ENCODE measurements at places on chromosomes 2 and 18. TPM values are rescaled to one million over a fixed set of nuclear protein-coding genes. Genes with fewer than 3 reads are reported as not detected.

The ALK gene
- not detected for total RNA-seq

The PTPRN gene
- not detected for total RNA-seq

The FTCDNL1 gene
- total RNA-seq: 7.3 TPM

The DPYSL5 gene
- total RNA-seq: not detected

The SFT2D3 gene
- total RNA-seq: 3.6 TPM

The MEP1B gene
- total RNA-seq: not detected

DNA sequence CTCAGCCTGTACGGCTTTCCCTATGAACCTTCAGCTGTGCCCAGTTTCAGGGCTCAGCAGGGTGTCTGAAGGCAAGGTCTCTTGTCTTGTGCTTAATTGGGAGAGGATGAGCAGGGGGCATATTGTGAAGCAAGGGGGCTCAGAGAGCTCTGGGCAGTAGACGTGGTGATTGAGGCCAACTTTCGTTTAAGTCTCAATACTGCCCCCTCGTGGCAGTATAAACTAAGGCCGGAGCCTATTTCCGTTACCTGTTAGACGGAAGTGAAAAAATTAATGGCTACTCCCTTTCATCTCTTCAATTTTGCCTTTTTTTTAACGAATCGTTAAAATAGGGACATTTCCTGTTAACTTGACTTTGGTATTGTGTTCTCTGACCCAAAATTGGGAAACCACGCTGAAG lies 193.4 kb downstream of the TDRD15 start:
- H3K36me3 ChIP-seq: no peaks in the 10 kb centered on the region
- no peaks in the 10 kb centered on the region for H3K4me1 ChIP-seq
- DNase-seq: no peak
- no peak overlapping the region for H3K4me3 ChIP-seq
- H3K27me3 ChIP-seq: no peaks in the 10 kb centered on the region

DNA sequence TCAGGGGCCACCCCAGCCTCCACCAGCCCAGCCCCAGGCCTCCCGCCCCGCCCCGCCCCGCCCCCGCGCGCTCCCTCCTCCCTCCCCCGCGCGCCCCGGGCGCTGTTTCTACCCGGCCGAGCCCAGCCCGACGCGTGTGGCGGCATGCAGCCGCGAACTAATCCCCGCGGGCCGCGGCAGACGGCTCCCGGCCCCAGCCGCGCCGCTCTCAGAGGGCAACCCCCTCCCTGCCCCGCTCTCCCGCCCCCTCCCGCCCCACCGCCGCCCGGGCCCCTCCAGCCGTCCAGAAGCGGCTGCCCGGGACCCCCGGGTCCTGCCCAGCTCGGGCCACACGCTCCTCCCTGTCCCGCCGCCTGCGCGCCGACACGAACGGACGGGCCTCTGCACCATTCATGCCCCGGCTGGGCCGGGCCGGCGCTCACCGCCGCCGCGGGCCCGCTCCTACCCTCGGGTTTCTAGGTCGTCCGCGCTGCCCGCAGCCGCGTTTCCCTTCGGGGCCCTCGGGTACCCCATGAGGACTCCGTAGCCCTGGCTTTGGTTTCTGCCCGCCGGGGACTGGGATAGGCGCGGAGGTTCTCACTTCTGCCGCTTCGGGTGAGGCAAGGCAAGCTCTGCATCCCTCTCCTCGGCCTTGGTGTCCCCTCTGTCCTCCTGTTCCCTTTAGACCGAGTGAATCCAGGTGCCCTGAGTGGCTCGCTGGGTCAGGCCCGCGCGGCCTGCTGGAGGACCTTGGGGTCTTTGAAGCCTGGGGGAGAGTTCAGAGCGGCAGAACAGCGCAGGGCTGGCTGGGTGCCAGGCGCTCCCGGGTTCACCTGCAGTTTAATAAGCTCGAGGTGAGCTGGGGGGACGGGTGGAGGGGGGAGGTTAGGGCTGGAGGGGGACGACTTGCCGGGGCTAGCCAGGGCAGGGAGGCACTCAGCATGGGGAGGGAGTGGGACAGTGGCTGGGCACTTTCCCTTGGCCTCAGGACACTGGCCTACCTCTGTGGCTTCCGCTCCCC lies 3.1 kb downstream of the WNT10A start:
- peaks cover 5% of the 10 kb centered on the region for H3K4me1 ChIP-seq
- H3K27me3 ChIP-seq: peaks cover 27% of the 10 kb centered on the region
- no peak overlapping the region for H3K27ac ChIP-seq
- no peaks in the 10 kb centered on the region for H3K36me3 ChIP-seq

- H3K27ac ChIP-seq: no peak overlapping the region
- H3K4me1 ChIP-seq: peaks cover 10% of the 10 kb centered on the region
- DNase-seq: no peak
- no peaks in the 10 kb centered on the region for H3K36me3 ChIP-seq
Measured at GRCh38 chr2:3301001-3301400, 76.6 kb downstream of the EIPR1 start.

- H3K4me1 ChIP-seq: no peaks in the 10 kb centered on the region
- no peak for DNase-seq
- no peak overlapping the region for H3K4me3 ChIP-seq
- H3K27ac ChIP-seq: no peak overlapping the region
- H3K36me3 ChIP-seq: no peaks in the 10 kb centered on the region
- H3K27me3 ChIP-seq: no peaks in the 10 kb centered on the region
Measured at GRCh38 chr2:156999661-157000060, 257.8 kb upstream of the GALNT5 start.

- H3K27ac ChIP-seq: no peak overlapping the region
- H3K36me3 ChIP-seq: no peaks in the 10 kb centered on the region
- no peak overlapping the region for H3K4me3 ChIP-seq
- no peaks in the 10 kb centered on the region for H3K4me1 ChIP-seq
Measured at GRCh38 chr2:179626261-179626660, 235.2 kb downstream of the ZNF385B start.

GRCh38 chr2:6418291-6418690 lies 447.4 kb downstream of the CMPK2 start:
- H3K27ac ChIP-seq: no peak overlapping the region
- no peaks in the 10 kb centered on the region for H3K36me3 ChIP-seq
- H3K27me3 ChIP-seq: no peaks in the 10 kb centered on the region
- no peak overlapping the region for H3K4me3 ChIP-seq

- DNase-seq: no peak
- no peak overlapping the region for H3K27ac ChIP-seq
- H3K4me1 ChIP-seq: no peaks in the 10 kb centered on the region
- no peaks in the 10 kb centered on the region for H3K36me3 ChIP-seq
Measured at GRCh38 chr2:30883822-30884221, 76.6 kb upstream of the CAPN13 start.

DNA sequence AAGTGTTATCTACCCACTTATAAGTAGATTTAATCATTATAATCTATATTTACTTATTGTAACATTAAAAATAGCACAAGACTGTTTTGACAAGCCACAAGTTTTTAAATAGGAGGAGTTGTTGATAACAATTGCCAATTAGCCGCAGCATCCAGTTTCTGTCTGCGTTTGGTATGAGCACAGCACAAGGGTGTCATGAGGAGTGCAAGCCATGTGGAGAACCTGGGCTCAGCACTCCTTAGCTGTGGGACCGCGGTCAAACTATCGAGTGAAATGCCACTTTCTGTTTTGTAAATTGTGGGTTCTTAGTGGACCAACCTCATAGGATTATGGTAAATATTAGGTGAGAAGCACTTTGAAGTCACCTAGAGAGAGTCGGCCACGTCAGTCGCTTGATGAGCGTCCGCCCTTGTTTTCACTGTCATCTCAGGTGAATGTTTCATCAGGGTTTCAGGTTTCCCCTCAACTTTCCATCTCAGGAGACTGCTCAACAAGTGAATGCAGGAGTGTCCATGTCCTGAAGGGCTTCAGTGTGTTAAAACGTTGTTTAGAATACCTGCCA lies 294.5 kb downstream of the ZNF407 start:
- no peak overlapping the region for H3K4me3 ChIP-seq
- DNase-seq: no peak
- H3K4me1 ChIP-seq: no peaks in the 10 kb centered on the region
- no peak overlapping the region for H3K27ac ChIP-seq
- H3K36me3 ChIP-seq: peaks cover 2% of the 10 kb centered on the region
- no peaks in the 10 kb centered on the region for H3K27me3 ChIP-seq

GRCh38 chr2:108364676-108365297 lies 13.0 kb upstream of the SULT1C4 start:
- no peaks in the 10 kb centered on the region for H3K36me3 ChIP-seq

DNA sequence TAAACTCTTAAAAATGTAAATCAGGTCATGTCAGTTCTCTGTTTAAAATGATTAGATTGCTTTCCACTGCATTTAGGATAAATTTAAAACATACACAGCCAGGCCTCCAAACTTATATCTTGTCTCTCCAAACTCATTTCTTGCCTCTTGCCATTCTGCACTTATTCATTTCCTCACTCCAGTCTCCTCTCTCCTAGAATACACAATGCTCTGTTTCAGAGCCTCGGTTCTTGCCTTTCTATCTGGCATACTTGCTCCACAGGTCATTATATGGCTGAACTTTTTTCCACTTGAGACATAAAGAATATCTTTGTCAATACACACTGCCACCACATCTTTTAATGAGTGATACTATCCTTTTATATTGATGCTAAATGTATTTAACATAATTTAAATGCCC lies 10.5 kb upstream of the UGP2 start:
- no peak overlapping the region for H3K4me3 ChIP-seq
- DNase-seq: no peak
- H3K27me3 ChIP-seq: no peaks in the 10 kb centered on the region
- no peaks in the 10 kb centered on the region for H3K4me1 ChIP-seq
- H3K27ac ChIP-seq: no peak overlapping the region

DNA sequence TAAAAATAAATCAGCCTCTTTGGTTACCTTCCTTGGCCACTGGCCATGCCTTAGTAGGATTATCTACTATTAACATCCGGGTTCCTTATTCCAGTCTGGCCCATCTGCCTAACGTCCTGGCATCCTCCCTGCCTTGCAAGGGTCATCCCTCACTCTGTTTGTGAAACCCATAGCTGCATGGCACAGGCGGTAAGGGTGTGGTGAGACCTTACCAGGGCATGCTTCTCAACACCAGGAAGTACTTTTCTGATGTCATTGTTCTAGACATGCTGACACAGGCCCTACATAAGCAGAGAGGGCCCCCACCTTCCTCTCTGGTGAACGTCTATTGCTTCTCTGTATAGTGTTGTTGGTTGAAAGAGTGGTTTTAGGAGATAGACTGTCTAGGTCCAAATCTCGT lies 296.8 kb upstream of the SPRED2 start:
- H3K27me3 ChIP-seq: no peaks in the 10 kb centered on the region
- no peak for DNase-seq
- no peak overlapping the region for H3K27ac ChIP-seq
- H3K4me1 ChIP-seq: no peaks in the 10 kb centered on the region

- no peak overlapping the region for H3K4me3 ChIP-seq
- no peak overlapping the region for H3K27ac ChIP-seq
- no peaks in the 10 kb centered on the region for H3K27me3 ChIP-seq
- no peaks in the 10 kb centered on the region for H3K4me1 ChIP-seq
Measured at GRCh38 chr2:30239308-30239985, 8.1 kb downstream of the LBH start.

DNA sequence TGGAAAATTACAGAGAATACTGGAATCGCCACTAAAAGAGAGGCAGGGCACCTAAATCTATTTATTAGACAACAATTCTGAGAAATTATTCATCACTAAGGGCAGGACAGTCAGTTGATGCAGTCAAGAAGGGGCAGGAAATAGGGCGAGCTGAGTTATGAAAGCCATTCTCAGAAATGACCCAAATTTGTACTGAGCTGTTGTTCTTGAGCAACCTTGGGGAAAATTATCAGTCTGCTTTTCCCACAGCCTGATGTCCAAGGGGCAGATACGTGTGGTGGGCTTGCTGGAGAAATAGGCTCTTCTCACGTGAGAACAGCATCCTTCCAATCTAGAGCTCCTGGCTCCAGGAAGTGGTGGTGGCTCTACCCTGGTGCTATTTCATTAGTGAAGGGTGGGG lies 38.6 kb downstream of the STON1 start:
- no peaks in the 10 kb centered on the region for H3K4me1 ChIP-seq
- no peaks in the 10 kb centered on the region for H3K27me3 ChIP-seq
- H3K27ac ChIP-seq: no peak overlapping the region
- DNase-seq: no peak

DNA sequence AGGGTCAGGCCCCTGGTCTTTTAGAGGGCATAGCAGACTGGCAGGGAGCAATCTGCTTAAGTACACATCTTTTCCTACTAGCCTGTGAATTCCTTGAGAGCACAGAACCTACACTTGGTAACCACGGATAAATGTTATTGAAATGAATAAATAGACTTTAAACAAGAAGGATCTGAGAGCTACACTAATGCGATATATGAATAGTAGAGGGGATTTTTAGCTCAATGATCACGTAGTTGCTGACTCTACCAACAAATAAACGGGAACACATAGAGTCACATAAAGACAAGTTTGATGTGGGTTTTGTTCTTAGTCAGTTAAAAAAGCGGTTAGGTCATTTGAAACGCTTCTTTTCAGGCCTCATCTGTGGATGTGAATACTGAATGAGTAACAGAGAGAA lies 290.3 kb upstream of the CCDC68 start:
- no peak overlapping the region for H3K27ac ChIP-seq
- no peaks in the 10 kb centered on the region for H3K27me3 ChIP-seq
- no peak for DNase-seq
- H3K36me3 ChIP-seq: no peaks in the 10 kb centered on the region
- H3K4me3 ChIP-seq: no peak overlapping the region

GRCh38 chr2:196105951-196106350 lies 37.3 kb upstream of the DNAH7 start:
- DNase-seq: no peak
- no peak overlapping the region for H3K4me3 ChIP-seq
- no peaks in the 10 kb centered on the region for H3K27me3 ChIP-seq
- no peaks in the 10 kb centered on the region for H3K36me3 ChIP-seq

DNA sequence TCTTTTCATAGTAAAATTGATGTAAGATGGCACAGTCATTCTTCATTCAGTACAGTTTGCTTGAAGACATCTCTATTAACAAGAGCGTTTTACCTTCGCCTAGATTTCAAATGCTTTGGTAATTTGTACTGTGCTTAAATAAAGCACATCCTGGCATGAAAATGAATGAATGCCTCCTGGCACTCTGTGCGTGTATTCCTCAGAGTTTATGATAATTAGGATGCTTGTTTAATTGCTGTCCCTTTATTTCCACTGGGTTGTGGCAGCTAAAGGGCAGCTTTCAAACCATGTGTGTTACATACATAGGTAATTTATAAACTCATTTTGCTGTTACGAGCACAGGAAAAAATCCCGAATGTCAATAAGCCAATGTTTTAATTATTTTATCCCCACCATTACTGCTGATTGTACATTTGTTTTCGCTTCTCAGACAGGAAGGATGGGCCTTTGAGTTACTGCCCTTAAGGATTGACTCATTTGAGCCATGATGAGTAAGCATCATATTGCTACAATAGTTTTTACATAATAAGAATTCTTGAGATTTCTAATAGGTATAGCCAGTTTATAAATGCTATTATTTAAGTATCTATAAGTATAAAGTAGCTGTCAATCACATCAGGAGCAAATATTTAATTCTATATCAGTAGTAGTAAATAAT lies 516.5 kb downstream of the XIRP2 start:
- no peaks in the 10 kb centered on the region for H3K36me3 ChIP-seq
- H3K27me3 ChIP-seq: no peaks in the 10 kb centered on the region
- H3K4me3 ChIP-seq: no peak overlapping the region
- no peak overlapping the region for H3K27ac ChIP-seq

- H3K36me3 ChIP-seq: no peaks in the 10 kb centered on the region
- no peaks in the 10 kb centered on the region for H3K4me1 ChIP-seq
- H3K4me3 ChIP-seq: no peak overlapping the region
- no peaks in the 10 kb centered on the region for H3K27me3 ChIP-seq
- no peak overlapping the region for H3K27ac ChIP-seq
- DNase-seq: no peak
Measured at GRCh38 chr2:112310906-112311305, 35.5 kb downstream of the ZC3H6 start.

GRCh38 chr18:62460851-62461300 lies 61.9 kb upstream of the ZCCHC2 start:
- H3K27ac ChIP-seq: no peak overlapping the region
- peaks cover 4% of the 10 kb centered on the region for H3K4me1 ChIP-seq
- no peak overlapping the region for H3K4me3 ChIP-seq

Data from right lobe of liver (tissue), 6 donors.